ENCODE measurements at places on chromosomes 6 and 20.

- no peaks in the 10 kb centered on the region for H3K27me3 ChIP-seq
- H3K27ac ChIP-seq = no peak overlapping the region
- H3K4me3 ChIP-seq = no peak overlapping the region
These were observed 19.0 kb downstream of the CEP85L start for GRCh38 chr6:118632359-118632758.

GRCh38 chr6:90989763-90990162, 402.9 kb upstream of the MAP3K7 start:
- H3K4me3 ChIP-seq = no peak overlapping the region
- H3K27ac ChIP-seq = no peak overlapping the region
- no peak for DNase-seq

- no peaks in the 10 kb centered on the region for H3K4me1 ChIP-seq
- H3K36me3 ChIP-seq = no peaks in the 10 kb centered on the region
- H3K27me3 ChIP-seq = no peaks in the 10 kb centered on the region
- no peak overlapping the region for H3K4me3 ChIP-seq
These were observed 344.3 kb upstream of the ID4 start for GRCh38 chr6:19492636-19493405.

- H3K27ac ChIP-seq = no peak overlapping the region
- H3K4me3 ChIP-seq = peak overlapping the region; percentile 98
- no peaks in the 10 kb centered on the region for H3K36me3 ChIP-seq
- peaks cover 3% of the 10 kb centered on the region for H3K4me1 ChIP-seq
- DNase-seq = no peak
These were observed 770 bp downstream of the KIF3B start for GRCh38 chr20:32278199-32278643.

- H3K36me3 ChIP-seq = no peaks in the 10 kb centered on the region
- no peaks in the 10 kb centered on the region for H3K27me3 ChIP-seq
- DNase-seq = no peak
- no peak overlapping the region for H3K27ac ChIP-seq
- no peaks in the 10 kb centered on the region for H3K4me1 ChIP-seq
These were observed 143.4 kb upstream of the PHACTR1 start for GRCh38 chr6:12572896-12573827.

DNA sequence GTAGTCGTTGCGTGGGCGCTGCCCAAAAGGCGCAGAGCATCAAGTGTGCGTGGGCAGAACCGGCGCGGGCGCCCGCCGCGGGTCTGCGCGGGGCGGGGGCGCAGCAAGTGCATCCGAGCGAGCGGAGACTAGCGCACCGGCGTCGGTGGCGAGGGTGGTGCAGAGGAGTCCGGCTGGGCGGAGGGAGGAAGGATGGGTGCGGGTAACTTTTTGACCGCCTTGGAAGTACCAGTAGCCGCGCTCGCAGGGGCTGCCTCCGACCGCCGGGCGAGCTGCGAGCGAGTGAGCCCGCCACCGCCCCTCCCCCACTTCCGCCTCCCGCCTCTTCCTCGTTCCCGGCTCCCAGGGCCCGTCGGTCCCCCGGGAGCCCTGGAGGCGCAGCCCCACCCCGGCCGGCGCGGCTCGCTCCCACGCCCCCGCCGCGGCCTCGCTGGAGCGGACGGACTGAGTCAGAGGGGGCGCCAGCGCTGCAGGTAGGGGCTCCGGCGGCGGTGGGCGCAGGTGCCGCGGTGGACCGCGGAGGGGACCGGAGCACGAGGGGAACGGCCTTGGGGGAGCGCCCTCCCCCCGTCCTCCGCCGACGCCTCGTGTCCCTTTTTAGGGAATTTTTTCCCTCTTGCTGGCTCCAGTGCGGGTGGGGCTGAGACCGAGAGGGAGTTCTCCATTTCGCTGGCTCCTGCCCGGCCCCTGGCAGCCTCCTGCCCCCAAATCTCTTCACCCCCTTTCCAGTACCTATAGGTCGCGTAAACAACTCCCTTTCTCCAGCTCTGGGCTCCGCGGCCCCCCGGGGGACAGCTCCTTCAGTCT, 1.6 kb upstream of the DBNDD2 start:
- H3K4me3 ChIP-seq = peak overlapping the region; percentile 64
- peak; percentile 72 for DNase-seq
- peaks cover 20% of the 10 kb centered on the region for H3K27me3 ChIP-seq
- peaks cover 20% of the 10 kb centered on the region for H3K36me3 ChIP-seq
- peaks cover 9% of the 10 kb centered on the region for H3K4me1 ChIP-seq
